ENCODE measurements at places on chromosomes 3 and 15.

DNA sequence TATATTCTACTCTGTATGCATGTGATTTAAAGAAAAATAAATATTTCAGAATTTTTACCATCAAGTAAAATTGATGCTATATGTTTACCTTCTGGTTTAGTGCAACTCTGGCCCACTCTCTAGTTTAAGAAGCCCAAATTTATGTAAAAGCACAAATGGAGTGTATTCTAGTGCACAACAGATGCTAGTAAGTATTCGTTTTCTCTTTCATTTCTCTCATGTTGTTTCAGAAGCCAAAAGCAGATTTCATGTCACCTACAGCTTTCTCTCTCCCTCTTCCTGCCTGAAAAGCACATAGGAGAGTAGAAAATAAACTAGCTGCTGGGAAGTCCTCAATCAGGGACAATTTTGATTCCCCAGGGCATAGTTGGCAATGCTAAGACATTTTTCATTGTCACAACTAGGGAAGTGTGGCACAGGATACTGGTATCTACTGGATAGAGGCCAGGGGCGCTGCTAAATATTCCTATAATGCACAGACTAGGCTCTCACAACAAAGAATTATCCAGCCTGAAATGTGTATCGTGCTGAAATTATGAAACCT lies 147.4 kb upstream of the ARHGEF26 start:
- DNase-seq: no peak

- DNase-seq: no peak
Observed at GRCh38 chr3:109117939-109118338, at the start of gene MORC1. MORC1 (minus strand) TSS chr3:109118134; CDS start chr3:109118059, 75 bp downstream.

GRCh38 chr3:99084826-99085225 lies 183.3 kb upstream of the DCBLD2 start:
- no peak for DNase-seq

DNA sequence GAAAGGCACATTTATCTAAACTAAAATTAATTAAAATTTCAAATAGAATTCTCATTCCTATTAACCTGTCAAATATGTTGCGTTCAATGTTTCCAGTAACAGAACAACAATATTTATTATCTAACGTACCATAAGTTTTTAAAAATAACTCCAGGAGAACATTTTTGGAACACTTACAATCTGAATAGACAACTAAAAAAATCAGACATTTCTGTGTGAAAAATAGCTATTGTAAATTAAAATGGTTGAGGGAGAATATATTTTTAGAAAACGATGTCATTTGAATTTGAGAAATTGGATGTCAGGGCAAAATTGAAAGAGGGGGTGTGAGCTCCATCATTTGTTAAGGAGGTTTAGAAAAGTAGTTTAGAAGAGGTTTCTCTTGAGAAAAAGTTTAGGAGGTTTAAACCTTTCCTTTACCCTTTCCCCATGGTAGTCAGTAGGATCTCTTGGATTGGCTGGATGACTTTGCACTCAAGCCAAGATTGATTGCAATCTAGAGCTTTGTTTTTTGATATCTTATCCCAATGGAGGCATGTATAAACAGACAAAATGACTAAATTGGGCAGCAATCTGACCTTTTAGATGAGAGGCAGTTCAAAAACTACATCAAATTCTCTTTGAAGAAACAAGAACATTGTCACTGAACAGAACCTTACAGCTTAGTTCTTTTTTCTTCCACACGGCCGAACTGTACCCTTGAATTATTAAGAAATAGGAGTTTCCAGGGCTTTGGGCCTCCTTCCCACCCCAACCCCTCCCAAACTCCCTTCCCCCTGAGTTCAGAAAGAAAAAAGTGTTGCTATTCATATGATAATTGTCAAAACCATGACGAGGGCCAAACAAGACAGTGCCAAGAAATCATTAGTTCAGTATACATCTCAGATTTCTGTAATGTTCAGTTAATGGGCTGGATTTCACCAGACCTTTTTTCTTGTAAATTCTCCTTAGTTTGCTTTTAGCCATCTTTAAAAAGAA lies 79.7 kb upstream of the CDIN1 start:
- DNase-seq: no peak

GRCh38 chr15:73303636-73304035 lies 65.1 kb downstream of the HCN4 start:
- no peak for DNase-seq

- DNase-seq: no peak
Observed at GRCh38 chr3:108036984-108037741, 53.7 kb downstream of the CD47 start.

- no peak for DNase-seq
Observed at GRCh38 chr3:45865563-45865962, 20.8 kb upstream of the CCR9 start.

GRCh38 chr15:90364251-90364650 lies 12.2 kb downstream of the ZNF774 start:
- no peak for DNase-seq

- DNase-seq: no peak
Observed at GRCh38 chr3:54065586-54065985, 56.8 kb upstream of the CACNA2D3 start.

- DNase-seq: no peak
Observed at GRCh38 chr15:64571857-64572291, 111.5 kb downstream of the ZNF609 start.

DNA sequence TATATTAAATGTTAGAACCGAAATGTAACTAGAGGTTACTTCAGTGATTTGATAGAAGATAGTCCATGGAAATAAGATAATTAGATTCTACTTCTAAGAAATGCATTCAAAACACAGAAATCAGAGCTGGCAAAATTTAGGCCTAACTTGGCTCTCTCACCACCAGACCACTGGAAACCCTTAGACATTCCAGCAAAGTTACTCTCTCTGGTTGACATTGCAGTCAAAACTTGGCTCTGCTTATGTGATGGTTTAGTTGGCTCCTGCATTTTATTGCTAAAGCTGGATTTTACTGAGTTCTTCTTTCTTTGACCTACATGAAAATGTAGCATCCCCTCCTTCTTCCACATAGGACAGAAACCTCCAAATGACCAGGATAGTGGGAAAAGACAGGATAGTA lies 35.4 kb upstream of the CBLB start:
- no peak for DNase-seq

DNA sequence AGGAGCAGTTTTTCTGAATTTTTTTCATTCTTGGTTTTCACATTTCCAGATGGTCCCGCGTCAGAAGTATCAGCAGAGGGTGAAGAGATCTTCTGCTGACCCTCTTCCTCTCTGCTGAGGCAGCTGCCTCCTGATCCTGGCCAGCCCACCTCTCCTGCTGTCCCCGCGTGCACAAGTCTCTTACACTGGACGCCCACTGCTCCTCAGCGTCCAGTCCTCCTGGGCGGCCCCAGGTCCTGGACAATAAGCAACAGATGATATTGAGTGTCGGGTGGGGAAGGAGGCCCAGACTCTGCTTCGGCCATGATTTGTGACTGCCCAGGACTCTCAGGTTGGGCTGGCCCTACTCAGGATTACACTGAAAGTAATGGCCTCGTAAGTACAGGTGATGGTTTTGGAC lies 50.1 kb downstream of the KLHL25 start:
- DNase-seq: no peak

DNA sequence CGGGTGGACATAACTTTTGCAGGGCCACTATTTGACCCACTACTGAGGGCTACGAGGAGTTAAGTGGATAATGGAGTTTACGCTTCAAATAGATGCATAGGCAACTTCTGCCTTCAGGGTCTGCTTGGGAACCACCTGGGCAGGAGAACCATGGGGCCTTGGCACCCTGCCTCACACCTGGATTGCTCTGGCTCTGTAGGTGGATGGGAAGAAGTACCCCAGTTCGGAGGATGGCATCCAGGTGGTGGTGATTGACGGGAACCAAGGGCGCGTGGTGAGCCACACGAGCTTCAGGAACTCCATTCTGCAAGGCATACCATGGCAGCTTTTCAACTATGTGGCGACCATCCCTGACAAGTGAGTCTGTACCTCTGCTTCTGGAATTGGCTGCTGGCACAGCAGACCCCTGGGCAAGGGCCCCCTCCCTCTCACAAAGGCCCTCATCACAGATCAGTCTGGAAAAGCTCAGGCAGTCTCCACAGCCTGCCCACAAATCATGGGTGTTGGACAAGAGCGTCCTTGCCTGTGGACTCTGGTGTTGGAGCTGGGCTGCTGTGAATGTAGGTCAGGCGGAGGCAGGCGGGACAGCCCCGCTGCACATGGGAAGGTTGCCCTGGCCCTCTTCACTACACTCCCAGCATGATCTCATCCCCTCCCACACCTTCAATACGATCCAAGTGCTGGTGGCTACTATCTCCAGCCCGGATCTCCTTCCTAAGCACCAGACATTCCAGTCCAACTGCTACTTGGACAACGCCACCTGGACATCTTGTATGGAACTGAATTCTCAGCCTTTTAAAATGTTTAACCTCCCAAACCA lies 46.7 kb downstream of the MESD start:
- DNase-seq: no peak

DNA sequence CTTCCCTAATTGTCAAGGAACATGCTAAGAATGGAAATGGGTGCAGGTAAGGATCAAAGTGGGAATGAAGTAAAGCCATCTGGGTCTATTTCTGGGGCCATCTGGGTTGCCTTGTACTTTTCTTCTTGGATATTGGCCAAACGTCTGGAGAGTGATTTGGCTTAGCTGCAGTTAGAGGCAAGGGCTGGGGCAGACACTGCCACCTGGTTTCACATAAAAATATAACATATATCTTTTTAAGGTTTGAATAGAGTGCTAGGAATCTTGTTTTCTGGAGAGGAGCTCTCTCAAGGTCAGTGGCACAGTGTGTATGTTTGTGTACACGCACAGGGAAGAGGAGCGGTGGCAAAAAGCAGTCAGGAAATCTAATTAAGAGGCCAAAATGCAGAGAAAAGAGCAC lies 24.7 kb upstream of the EOMES start:
- DNase-seq: no peak

DNA sequence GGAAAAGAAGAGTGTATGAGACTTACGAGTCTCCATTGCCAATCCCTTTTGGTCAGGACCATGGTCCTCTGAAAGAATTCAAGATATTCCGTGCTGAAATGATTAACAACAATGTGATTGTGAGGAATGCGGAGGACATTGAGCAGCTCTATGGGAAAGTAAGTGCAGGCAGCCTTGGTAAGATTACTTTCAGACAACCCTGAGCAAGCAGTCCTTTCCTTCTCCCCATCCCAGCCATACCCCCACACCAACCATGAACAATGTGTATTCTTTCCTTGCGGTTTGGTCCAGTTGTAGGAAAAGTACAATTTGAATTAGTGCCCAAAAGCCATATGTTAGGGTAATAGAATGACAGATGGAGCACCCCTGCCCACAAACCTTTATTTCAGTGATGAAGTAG lies 5.6 kb downstream of the TSEN2 start:
- DNase-seq: no peak

- DNase-seq: no peak
Observed at GRCh38 chr15:70047386-70048197, 50.1 kb downstream of the TLE3 start.

DNA sequence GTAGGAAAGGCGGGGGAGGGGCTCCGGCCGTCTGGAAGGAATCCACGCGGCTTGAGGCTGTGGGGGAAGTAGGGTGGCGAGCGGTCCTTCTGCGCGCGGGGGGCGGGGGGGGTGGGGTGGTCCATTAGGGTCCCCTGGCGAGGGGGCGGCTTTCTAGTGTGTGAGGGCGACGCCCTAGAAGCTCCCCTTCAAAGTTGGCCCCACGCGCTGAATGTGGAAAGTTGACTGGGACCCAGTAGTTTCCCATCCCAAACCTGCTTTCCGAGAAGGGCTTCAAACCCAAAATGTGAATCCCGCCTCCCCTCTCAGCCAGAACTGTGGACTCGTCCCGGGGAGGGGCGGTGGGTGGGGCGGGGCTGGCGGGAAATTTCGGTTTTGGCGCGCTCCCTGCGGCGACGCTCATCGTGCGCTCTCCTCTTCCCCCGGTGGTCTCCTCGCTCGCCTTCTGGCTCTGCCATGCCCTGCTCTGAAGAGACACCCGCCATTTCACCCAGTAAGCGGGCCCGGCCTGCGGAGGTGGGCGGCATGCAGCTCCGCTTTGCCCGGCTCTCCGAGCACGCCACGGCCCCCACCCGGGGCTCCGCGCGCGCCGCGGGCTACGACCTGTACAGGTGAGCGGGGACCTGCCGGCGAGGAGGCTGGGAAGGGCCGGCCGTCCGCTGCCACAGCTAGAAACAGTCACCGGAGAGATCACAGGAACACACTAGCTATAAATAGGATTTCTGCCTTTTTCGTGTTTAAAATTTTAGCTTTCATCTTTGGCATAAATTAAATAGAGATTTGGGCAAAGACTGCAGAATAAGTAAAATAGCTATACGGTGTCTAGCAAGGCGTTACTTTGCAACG lies 790 bp downstream of the DUT start:
- DNase-seq: peak; percentile 34

DNA sequence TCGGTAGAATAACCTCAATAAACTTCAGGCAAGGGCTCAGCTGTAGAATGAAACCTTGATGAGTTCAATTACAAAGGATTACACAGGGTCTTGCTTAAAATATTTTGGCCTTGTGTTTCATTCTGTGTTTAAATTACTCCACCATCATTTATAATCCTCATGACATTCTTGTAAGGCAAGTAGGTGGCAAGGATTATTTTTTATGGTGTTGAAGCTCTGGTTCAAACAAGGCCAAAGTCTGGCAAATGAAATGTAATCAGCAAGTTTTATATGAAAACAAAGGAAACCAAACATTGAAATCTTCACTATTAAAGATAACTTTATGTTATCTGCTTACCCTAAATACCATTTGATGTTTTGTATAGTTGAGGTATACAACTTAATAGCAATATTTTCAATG lies 221.3 kb upstream of the HES1 start:
- DNase-seq: no peak
